Bronchus fibroblast of lung (primary cell): ENCODE measurements at places on chromosomes 11 and 22. TPM values are rescaled to one million over a fixed set of nuclear protein-coding genes. Genes with fewer than 3 reads are reported as not detected.

Gene EWSR1
- total RNA-seq = 216 and 235 TPM in 2 replicates

Gene OR4D5
- not detected in 2 replicates for total RNA-seq

Gene FGF4
- total RNA-seq = not detected in 2 replicates

Gene FBXO7
- 72.2 and 79.2 TPM in 2 replicates for total RNA-seq

Gene GAS2
- total RNA-seq = 1.5 and 2.2 TPM in 2 replicates

Gene C11orf65
- total RNA-seq = 0.34 and 0.89 TPM in 2 replicates

Gene TRPM5
- not detected in 2 replicates for total RNA-seq

Gene FREY1
- 0.34 TPM in 1 of 2 replicates, not detected in the other for total RNA-seq

Gene DKK3
- total RNA-seq = 168 and 171 TPM in 2 replicates

Gene ZBED4
- total RNA-seq = 11.3 and 11.4 TPM in 2 replicates

Gene TRIM49D1
- not detected in 2 replicates for total RNA-seq

Gene CALCA
- not detected in 2 replicates for total RNA-seq

Gene NDUFS8
- 277 and 294 TPM in 2 replicates for total RNA-seq

Gene ZNRF3
- 5.5 TPM in 2 replicates for total RNA-seq

Gene AIFM3
- 0.17 and 0.74 TPM in 2 replicates for total RNA-seq

Gene USP28
- total RNA-seq = 21.5 and 22.1 TPM in 2 replicates

Gene HEPN1
- not detected in 2 replicates for total RNA-seq

Gene OR52K2
- not detected in 2 replicates for total RNA-seq

Gene CBL
- total RNA-seq = 7.1 and 8.2 TPM in 2 replicates

Gene MN1
- total RNA-seq = 0.45 and 0.50 TPM in 2 replicates

Gene ELF5
- total RNA-seq = not detected in 2 replicates

Gene RAB38
- total RNA-seq = 6.2 and 7.0 TPM in 2 replicates

Gene RSF1
- total RNA-seq = 13.5 and 17.0 TPM in 2 replicates

Gene INPP5J
- 1.3 and 1.9 TPM in 2 replicates for total RNA-seq

Gene CLDN5
- total RNA-seq = 0.50 and 1.8 TPM in 2 replicates

Gene PDGFB
- total RNA-seq = 1.8 and 1.9 TPM in 2 replicates

Gene C11orf98
- 128 and 158 TPM in 2 replicates for total RNA-seq

Gene MMP8
- not detected in 2 replicates for total RNA-seq

Gene CNIH2
- total RNA-seq = 0.17 and 0.89 TPM in 2 replicates

Gene PAMR1
- 25.1 and 26.1 TPM in 2 replicates for total RNA-seq

Gene SH3BP1
- total RNA-seq = 7.6 and 8.9 TPM in 2 replicates

Gene SAA2
- total RNA-seq = not detected in 2 replicates

Gene RHOD
- total RNA-seq = 12.4 and 17.1 TPM in 2 replicates

Gene BRSK2
- total RNA-seq = 0.15 TPM in 1 of 2 replicates, not detected in the other

Gene ZC3H12C
- total RNA-seq = 6.4 and 10.9 TPM in 2 replicates

Gene KDM4E
- not detected in 2 replicates for total RNA-seq

Gene SOX6
- total RNA-seq = 0.59 and 0.67 TPM in 2 replicates

Gene BIK
- 0.17 and 0.30 TPM in 2 replicates for total RNA-seq

Gene APOL5
- not detected in 2 replicates for total RNA-seq

Gene SART1
- 46.7 and 47.3 TPM in 2 replicates for total RNA-seq

Gene SYT8
- 0.15 TPM in 1 of 2 replicates, not detected in the other for total RNA-seq

Gene MMP13
- not detected in 2 replicates for total RNA-seq

Gene ADAMTS8
- total RNA-seq = not detected in 2 replicates

Gene TRAPPC4
- 82.4 and 102 TPM in 2 replicates for total RNA-seq

Gene MS4A4A
- not detected in 2 replicates for total RNA-seq

Gene GRIK4
- 0.15 TPM in 1 of 2 replicates, not detected in the other for total RNA-seq
